ENCODE measurements at places on chromosomes 12 and 14. TPM values are rescaled to one million over a fixed set of nuclear protein-coding genes. Genes with fewer than 3 reads are reported as not detected.

DYNC1H1 gene
- polyA plus RNA-seq = 229 TPM

DNA sequence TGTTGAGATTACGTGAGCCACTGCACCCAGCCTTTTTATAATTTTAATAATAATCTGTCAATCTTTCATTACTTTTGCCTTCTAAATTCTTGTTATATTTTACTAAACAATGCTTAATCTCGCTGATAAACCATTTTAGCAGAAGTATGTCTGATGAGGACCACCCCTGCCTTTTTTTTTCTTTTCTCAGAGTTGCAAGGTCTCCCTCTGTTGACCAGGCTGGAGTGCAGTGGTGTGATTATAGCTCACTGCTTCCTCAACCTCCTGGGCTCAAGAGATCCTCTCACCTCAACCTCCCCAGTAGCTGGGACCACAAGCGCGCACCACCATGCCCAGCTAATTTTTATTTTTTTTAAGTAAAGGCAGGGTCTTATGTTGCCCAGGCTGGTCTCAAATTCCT lies 118.6 kb upstream of the DNM1L start:
- no peak for DNase-seq

DNA sequence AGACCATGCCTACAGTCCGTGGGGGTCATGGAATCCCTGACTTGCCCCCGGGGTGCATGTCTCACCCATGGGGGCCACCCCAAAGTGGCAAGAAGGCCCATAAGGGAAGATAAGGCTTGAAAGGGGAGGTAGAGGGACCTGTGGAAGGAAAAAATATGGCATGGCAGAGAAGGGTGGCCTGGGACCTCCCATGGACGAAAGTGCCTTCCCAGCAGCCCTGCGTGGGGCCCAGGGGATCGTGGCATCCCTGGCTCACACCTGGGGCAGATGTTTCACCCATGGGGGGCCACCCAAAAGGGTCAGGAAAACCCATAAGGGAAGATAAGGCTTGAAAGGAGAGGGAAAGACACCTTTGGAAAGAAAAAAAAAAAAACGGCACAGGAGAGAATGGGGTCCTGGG lies 264.6 kb downstream of the ALG10 start:
- no peak for DNase-seq

GRCh38 chr12:120762086-120762485 lies 36.5 kb downstream of the ACADS start:
- no peak for DNase-seq

KLHDC1 gene
- 5.1 TPM for polyA plus RNA-seq

DNA sequence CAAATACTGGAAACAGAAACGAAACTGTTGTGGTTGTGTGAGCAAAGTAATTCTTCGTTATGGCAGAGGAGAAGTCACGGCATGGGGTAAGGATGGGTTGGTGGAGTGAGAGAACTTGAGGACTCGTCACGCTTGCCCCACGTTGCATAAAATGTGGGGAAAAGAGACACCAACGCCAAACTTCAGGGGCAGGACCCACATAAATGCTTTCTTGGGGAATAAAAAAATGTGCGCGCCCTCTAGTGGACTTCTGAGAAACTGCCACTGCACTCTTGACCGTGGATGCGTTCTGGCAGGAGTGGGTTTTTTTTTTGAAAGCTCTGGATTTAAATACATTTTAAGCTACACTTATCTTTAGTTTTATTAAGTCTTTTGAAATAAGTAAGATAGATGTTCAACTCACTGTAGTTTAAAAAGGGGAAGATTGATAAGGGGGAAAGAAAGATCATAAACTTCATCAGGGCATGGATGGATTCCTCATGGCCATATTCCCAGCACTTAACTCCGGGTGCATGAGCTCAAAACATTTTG lies 4.1 kb upstream of the IGF1 start:
- DNase-seq = no peak

PIWIL1 gene
- 0.08 TPM for polyA plus RNA-seq

GRCh38 chr12:20483776-20484175 lies 115.4 kb downstream of the PDE3A start:
- DNase-seq = no peak

DNA sequence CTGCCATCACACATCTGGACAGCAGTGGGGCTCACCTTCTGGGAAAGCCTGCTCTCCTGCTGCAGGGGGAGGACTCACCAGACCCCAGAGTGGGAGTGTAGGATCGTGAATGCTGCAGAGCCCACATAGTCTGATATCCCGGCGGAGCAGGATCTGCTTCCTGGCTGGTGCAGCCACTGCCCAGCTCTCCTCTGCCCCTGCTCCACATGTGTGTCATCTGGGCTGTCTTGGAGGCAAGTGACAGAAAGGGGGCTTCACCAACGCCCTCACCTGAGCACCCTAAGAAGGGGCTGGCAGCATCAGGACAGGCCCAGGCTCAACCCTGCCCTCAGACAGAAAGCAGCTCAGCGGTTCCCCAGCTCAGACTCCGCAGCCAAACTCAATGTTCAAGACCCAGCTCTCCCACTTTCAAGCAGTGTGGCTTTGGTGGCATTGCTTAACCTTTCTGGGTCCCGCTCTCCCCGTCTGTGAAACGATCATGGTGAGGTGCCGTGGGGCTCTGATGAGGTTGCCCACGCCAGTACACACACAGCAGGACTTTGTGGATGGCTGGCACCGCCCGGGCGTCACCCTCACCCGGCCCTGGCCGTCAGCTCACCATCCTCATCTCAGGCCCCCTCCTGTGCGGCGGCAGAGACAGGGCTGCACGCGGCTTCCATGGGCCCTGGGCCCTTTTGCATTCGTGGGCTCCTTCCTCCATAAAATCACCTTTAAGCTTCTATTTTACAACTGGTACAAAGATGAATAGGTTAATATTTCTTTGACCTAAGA lies 91.0 kb upstream of the SFSWAP start:
- no peak for DNase-seq

KRT74 gene
- not detected for polyA plus RNA-seq

- DNase-seq = no peak
Observed at GRCh38 chr14:32762886-32763285, 175.8 kb upstream of the NPAS3 start.

DNA sequence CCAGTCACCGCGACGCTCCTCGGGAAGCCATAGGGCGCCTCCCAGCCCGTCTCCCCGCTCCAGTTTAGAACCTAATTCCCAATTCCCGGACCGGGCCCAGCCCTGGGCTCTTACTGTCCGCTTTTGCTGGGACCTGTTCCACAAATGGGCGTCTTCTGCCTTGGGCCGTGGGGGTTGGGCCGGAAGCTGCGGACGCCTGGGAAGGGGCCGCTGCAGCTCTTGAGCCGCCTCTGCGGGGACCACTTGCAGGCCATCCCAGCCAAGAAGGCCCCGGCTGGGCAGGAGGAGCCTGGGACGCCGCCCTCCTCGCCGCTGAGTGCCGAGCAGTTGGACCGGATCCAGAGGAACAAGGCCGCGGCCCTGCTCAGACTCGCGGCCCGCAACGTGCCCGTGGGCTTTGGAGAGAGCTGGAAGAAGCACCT lies 797 bp downstream of the UNG start:
- no peak for DNase-seq

DNA sequence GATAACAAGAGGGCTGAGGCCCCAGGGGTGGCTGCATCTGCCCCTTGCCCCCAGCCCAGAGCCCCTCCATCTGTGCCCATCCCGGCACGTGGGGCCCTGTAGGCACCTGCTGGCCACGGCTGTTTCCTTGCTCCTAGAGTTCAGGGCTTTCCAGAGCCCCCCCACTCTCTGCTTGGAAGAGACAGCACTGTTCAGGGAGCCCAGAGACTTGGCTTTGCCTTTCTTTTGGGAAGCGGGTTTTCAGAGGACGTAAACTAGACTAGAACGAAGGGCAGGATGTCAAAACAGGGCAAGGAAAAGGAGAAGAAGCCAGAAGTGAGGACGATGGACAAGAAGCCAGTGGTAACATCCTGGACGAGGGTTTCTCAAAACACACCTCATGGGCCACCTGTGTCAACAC lies 163.3 kb upstream of the LHX5 start:
- no peak for DNase-seq

MTRFR gene
- polyA plus RNA-seq = 14.9 TPM

DNA sequence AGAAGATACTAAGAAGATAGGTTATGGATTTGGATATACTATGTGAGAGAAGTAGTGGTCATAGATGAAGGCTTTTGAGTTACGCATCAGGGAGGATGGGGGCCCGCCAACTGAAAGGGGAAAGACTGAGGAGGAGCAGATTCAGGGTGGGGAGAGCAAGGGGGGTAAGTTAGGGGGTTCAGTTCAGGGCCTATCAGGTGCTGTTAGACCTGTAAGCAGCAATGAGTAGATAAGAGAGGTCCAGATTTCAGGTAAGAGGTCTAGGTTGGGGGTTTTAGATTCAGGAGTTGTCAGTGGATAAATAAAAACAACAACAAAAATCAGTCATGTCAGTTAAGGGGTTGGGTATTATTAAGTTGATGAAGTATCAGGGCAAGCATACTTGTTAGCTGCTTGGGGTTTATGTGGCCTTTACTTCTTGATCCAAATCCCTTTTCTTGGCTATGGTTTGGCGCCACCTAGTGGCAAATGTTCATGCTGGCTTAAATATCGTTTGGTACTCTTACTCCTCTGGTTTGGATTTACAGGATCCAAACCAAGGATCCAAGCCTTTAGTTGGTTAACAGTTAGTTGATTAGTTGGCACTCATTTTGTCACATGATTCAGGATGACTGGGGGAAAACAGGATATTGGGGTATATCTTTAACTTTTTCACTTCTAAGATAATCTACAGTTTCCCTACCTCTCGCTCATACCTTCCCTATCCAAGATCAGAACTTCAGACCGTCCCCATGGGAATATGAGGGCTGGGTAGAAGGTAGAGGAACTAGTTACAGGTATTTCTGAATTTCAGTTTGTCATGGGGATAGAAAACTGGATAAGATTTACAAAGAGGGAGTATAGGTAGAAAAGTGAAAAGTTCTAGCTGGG lies 65.1 kb downstream of the PCNX1 start:
- DNase-seq = peak; percentile 66

KIAA0586 gene
- 15.3 TPM for polyA plus RNA-seq

DNA sequence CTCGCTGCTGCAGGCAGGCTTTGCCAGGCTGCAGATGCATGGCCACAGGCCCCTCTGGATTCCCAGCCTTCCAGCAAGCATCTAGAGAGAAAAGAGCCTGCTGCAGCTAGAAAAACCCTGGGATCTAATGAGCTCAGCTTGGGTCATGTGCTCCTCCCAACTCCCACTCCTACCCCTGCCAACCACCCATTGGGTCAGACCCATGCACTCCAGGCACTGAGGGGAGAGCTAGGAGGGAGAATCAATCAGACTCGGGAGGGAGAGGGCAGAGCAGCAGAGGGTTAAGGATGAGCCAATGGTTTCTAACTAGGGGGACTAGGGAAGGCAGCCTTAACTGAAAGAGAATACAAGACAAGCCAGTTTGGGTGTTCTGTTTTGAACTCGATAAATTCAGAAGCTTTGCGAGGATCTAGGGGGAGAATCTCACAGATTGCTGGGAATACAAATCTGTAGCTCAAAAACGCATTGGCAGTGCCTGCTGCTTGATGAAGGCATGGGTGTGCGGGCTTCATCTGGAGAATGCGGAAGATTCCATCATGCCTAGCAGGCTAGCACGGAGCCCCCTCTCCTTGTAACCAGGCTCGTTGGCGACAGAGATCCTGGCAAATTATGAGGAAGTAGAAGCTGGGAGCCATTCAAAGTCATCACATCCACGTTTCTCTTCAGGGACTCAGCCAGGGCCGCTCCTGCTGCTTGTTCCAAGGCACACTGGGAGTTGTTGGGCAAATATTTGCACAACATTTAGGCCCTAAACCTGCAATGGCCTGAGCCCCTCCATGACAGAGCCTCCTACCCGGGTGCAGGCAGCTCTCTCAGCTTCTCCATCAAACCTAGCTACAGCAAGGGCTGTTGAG lies 56.4 kb downstream of the VCPKMT start:
- DNase-seq = no peak

PLA2G1B gene
- polyA plus RNA-seq = not detected

GRCh38 chr14:104130974-104131651 lies 7.3 kb upstream of the KIF26A start:
- no peak for DNase-seq

- DNase-seq = no peak
Observed at GRCh38 chr12:103455020-103455763, 40.6 kb downstream of the C12orf42 start.

GRCh38 chr12:117261247-117261646 lies 71.0 kb upstream of the FBXO21 start:
- DNase-seq = no peak

YBX3 gene
- polyA plus RNA-seq = 1,060 TPM

- no peak for DNase-seq
Observed at GRCh38 chr14:52876311-52876710, 74.5 kb downstream of the FERMT2 start.

C12orf42 gene
- 2.7 TPM for polyA plus RNA-seq

GRCh38 chr12:15435597-15435996 lies 113.3 kb downstream of the PTPRO start:
- DNase-seq = no peak

DNA sequence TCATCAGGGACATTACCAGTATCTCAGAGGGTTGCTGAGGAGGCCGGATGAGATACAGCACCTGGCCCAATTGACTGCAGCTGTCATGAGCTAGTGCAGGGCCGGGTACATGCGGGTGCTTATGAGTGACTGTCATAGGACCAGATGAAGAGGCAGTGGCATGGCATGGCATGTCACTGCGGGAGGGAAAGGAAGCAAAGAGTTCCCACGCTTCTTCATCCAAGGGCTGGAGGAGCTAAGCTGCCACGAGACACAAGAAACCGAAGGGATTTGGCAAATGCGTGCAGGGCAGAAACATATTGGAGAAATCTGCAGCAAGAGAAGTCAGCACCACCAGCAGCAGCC lies 10.7 kb upstream of the GPX2 start:
- DNase-seq = no peak

DNA sequence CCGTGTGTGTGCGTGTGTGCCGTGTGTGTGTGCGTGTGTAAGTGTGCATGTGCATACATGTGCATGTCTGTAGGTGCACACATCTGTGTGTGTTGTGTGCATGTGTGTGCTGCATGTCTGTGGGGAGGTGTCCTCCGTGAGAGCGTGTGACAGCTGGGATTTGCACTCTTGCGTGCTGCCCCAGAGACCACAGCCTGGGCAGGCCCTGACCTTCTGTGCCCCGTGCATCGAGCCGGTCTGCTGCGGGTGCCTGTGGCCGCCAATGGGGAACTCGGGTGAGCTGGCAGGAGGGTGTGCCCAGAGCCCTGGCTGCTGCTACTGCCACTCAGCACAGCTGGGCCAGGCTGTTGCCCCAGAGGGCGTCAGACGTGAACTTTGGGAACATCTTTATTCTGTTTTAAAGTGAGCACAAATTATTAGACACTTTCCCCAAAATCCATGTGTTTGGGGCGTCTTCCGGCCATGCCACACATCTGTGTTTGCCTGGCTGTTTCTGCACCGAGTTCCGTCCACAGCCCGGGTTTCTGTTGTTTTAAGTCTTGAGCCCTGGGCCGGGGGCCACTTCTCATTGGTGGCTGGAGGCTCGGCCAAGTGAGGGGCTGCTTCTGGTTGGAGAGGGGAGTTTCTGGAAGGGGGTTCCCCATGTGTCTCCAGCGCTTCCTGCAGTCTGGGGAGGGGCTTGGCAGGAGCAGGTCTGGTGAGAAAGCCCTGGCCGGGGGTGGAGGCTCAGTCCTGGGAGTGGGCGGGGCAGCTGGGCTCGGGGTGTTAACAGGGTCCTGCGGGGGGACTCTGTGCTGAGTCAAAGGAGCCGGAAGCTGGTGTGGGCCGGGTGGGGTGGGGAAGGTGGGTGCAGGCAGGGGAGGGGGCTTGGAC lies 7.6 kb downstream of the CEP170B start:
- DNase-seq = no peak

ASPG gene
- 2.5 TPM for polyA plus RNA-seq

KRT3 gene
- not detected for polyA plus RNA-seq

GRCh38 chr12:52316701-52317100 lies 4.5 kb downstream of the KRT83 start:
- no peak for DNase-seq

BMP4 gene
- 14.9 TPM for polyA plus RNA-seq

DYRK2 gene
- 59.5 TPM for polyA plus RNA-seq

CPNE6 gene
- polyA plus RNA-seq = not detected

TMEM30B gene
- 1.2 TPM for polyA plus RNA-seq

- no peak for DNase-seq
Observed at GRCh38 chr14:70213721-70214282, 25.1 kb upstream of the SLC8A3 start.
